ENCODE measurements at places on chromosomes 12 and 14. TPM values are rescaled to one million over a fixed set of nuclear protein-coding genes. Genes with fewer than 3 reads are reported as not detected.

The TSPAN9 gene
- total RNA-seq = 71.5 TPM

The FGD6 gene
- 32.7 TPM for total RNA-seq

The RD3L gene
- total RNA-seq = not detected

The ADGRD1 gene
- not detected for total RNA-seq

The IQSEC3 gene
- not detected for total RNA-seq

The MYL2 gene
- not detected for total RNA-seq

The NRL gene
- total RNA-seq = 1.1 TPM

The CIDEB gene
- total RNA-seq = 1.6 TPM

The TMEM229B gene
- under 0.01 TPM for total RNA-seq

The GPR132 gene
- total RNA-seq = not detected

The IFNG-AS1 gene
- total RNA-seq = not detected

The PLEKHD1 gene
- not detected for total RNA-seq

The PPP4R4 gene
- not detected for total RNA-seq

The C12orf50 gene
- not detected for total RNA-seq

The KRT77 gene
- total RNA-seq = not detected

The SPX gene
- total RNA-seq = 0.10 TPM
